ENCODE measurements at places on chromosomes 1 and 21. TPM values are rescaled to one million over a fixed set of nuclear protein-coding genes. Genes with fewer than 3 reads are reported as not detected.

- no peak for DNase-seq
Observed at GRCh38 chr1:182087304-182087703, 25.8 kb upstream of the ZNF648 start.

GRCh38 chr1:31432592-31433395 is 19.8 kb downstream of the SERINC2 start:
- no peak for DNase-seq

GRCh38 chr1:199522338-199522737 is 505.2 kb upstream of the NR5A2 start:
- peak; percentile 13 for DNase-seq

DNA sequence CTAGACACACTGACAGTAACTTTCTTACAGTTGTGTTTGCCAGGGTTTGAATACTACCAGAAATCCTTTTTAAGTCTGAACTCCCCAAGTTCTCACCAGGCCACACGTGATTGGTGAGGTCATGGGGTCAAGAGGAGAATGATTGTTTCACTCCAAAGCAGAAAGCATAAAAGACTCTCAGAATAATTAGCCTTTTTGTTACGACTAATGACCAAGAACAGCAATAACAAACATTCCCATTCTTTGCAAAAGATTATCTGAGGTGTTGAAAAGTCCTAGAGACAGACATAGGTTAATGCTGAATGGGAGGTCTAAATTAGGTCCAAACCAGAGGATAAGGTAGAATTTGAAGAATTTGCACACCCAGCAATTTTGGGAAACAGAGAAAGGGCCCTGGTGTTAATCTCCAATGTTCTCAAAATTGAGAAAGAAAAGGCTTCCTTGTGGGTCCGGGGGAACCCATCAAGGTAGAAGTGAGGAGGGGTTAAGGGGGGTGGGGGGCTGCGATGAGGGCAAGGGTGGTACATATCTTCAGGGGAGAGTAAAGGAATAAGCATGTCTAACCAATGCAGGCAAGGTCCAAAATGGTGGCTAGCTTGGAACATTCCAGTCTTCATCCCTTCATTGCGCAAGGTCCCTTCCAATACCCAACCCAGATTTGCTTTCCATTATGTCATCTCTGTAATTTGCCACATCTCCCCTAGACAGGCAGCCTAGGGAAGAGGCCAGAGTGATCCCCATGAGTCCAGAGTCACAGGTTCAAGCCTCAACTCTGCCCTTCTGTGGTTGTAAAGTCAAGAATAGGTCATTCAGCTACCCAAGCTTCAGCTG is 74.6 kb upstream of the NFIA start:
- no peak for DNase-seq

DNA sequence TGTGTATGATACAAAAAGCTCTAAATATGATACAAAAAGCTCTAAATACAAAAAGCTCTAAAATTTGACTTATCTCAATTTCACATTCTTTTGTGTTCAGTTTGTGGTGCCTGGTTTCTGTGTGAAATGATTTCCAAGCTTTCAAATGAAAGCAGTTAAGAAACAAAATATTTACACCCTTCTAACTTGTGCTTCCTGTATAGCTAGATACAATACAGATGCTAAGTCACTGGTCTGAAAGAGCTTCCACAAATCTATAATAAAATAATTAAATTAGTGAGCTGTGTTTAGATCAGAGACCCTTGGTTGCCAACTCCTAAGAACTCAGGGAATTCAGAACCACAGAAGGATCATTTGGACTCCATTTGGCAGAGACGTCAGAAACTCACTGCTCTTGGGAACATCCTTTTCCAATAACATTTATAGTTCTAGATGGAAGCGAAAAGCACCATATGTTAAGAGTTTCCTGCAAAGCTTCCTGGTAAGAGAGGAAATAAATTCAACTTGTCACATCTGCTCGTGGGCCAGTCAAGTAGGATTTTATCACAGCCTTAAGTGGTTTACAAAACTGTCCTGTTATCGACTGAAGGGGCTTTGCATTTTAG is 1079.1 kb downstream of the ADGRL2 start:
- no peak for DNase-seq

- no peak for DNase-seq
Observed at GRCh38 chr1:20483833-20484518, 2.0 kb downstream of the CAMK2N1 start.

GCSAML gene
- not detected for total RNA-seq

- no peak for DNase-seq
Observed at GRCh38 chr1:162564762-162565218, 3.3 kb downstream of the UAP1 start.

DNA sequence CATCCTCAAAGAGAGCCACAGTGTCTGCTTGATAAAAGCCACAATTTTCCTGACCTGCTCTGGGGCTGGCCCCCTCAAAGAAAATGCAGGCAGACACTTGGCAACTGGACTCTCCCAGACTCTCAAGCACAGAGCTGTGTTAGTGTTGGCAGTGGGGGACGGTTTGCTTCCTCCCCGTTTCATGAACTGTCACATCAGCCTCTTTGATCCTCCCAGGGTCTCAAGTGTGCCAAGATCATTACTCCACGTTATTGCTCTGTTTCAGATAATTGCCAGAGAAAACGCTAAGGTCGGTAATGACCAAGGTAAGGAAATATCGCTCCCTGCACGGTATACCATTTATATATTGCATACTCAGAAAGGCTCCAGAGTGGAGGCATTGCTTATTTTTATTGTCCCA is 138.8 kb downstream of the NTMT2 start:
- DNase-seq, result no peak

DNA sequence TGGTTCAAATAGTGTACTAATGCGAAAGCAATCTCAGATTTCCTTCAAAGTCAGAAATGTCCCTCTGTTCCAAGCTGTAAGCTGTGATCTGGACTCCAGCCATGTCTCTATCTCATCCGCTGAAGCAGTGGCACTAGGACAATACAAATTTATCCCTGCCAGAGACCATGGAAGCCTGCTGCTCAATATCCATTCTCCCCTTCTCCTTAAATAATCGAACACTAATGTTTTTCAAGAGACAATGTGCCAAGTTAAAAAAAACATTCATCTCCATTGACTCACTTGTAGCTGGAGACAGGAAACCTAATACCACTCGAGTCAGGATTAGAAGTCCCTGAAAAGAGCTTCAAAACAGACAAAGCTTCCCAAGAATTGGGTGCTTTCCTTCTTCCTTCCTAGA is 38.5 kb upstream of the PGBD5 start:
- DNase-seq, result peak; percentile 30

GRCh38 chr21:25997788-25998611 is 172.6 kb downstream of the APP start:
- no peak for DNase-seq

DNA sequence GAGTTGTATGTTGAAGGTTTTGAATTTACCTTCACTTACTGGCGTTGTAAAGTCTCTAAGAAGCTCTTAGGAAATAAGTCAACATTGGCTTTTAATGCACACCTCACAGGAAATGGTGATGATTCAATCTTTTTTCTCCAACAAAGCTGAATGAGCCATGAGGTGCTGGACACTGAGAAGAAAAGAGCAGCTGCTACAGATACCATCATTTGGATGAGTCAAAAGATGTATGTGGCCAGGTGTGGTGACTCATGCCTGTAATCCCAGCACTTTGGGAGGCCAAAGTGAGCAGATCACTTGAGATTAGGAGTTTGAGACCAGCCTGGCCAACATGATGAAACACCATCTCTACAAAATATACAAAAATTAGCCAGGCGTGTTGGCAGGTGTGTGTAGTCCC is 3.3 kb upstream of the IL23R start:
- DNase-seq, result peak; percentile 100

GRCh38 chr1:85078903-85079302 is 30.6 kb upstream of the MCOLN3 start:
- no peak for DNase-seq

- DNase-seq, result no peak
Observed at GRCh38 chr21:17981060-17981740, 162.0 kb upstream of the C21orf91 start.

DNA sequence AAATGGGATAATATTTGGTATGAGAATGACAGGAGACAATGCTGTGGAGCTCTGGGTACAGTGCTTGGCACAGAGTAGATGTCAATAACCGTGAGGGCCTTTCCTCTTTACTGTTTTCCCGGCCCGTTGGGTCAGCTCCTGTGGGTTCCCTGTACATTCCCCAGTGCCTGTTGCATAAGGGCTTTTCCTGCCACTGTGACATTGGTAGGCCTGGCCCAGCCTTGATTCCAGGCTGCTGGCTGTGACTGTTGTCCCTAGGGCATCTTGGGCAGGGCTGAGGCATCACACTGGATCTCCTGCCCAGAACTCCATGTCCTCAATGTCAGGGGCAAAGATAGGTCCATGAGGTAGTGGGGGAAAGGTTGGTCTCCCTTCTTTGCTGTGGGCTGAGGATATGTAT is 25.8 kb upstream of the MYCL start:
- peak; percentile 25 for DNase-seq

NEXN gene
- total RNA-seq, result 0.51 TPM

Measured in bronchial epithelial cell (primary cell).